ENCODE measurements at places on chromosomes 16 and 17.

DNA sequence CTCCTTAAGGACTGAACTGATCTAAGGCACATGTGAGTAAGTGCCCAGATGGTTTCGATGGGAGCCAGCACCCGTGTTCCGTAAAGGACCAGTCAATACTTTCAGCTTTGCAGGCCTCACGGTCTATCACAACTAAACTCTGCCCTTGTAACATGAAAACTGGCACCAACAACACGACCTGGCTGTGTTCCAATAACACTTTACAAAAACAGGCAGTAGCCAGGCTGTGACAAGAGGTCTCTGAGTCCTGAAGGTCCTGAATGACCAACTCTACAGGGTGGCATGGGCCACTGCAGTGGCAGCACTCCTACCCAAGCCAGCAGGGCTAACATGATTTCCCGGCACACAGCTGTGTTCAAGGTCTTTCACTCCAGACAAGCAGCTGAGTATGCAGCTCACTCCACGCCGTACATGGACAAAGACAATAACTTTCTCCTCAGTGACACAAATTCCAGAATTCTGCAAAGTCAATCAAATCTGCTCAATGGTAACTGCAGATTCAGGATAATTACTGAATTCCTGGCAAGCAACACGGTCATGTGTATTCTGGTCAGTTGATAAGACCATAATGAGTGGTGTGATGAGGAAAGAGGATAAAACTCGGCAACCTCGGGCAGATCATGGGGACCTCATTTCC, 15.3 kb downstream of the NPLOC4 start:
- DNase-seq, result no peak

DNA sequence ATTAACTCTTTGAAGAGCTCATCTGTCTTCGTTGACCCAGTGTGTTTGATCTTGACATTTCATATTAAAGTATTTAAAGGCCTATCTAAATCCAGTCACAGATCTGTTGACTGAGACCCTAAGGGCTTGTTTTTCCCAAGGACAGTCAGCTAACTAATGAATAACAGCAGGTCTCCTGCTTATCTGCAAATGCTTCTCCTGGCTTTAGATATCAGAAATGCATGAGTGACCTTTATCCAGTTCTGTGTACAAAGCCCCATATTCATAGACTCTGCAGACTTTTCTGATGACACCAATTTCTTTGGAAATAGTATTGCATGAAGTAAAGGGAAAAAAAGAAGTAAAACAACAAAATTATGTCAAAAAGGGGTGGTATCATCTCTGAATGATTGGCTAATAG, 70.3 kb downstream of the YPEL2 start:
- DNase-seq, result no peak

GRCh38 chr16:4410335-4411075, 5.9 kb downstream of the CORO7 start:
- peak; percentile 72 for DNase-seq

DNA sequence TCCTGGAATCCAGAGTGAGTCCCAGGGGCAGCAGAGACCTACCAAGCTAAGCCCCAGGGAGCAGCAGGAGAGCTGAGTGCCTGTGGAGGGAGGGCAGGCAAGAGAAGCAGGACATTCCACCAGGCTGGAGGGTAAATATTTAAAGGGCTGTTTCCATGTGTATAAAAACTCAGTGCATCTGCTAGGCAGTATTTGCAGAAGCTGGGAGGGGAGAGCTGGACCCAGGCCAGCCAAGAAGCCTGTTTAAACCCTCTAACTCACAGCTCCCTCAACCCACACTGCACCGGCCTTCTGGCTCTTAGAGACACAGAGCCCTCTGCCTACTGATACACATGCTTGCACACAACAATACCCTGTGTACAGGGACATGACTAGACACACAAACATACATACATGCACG, 22.5 kb upstream of the TMEM132E start:
- no peak for DNase-seq

DNA sequence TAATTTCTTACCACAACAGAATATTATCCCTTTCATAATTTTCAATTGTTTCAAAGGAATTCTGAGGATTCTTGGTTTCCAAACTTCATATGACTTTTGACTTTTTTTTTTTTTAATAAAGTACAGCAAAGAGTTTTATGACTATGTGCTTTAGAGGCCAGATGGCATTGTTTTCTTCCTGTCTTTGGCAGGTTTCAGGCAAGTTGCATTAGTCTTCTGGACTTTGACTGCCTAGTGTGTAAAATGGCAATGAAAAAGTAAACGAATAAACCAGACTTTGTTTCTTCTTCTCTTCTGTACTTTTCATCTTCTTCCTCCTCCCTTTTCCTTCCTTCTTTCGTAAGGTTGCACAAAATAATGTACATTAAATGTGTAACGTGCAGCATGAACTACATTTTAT, 172.6 kb upstream of the RBFOX1 start:
- DNase-seq, result no peak

- DNase-seq, result no peak
Observed at GRCh38 chr17:2724784-2725164, 13.2 kb upstream of the CLUH start.

DNA sequence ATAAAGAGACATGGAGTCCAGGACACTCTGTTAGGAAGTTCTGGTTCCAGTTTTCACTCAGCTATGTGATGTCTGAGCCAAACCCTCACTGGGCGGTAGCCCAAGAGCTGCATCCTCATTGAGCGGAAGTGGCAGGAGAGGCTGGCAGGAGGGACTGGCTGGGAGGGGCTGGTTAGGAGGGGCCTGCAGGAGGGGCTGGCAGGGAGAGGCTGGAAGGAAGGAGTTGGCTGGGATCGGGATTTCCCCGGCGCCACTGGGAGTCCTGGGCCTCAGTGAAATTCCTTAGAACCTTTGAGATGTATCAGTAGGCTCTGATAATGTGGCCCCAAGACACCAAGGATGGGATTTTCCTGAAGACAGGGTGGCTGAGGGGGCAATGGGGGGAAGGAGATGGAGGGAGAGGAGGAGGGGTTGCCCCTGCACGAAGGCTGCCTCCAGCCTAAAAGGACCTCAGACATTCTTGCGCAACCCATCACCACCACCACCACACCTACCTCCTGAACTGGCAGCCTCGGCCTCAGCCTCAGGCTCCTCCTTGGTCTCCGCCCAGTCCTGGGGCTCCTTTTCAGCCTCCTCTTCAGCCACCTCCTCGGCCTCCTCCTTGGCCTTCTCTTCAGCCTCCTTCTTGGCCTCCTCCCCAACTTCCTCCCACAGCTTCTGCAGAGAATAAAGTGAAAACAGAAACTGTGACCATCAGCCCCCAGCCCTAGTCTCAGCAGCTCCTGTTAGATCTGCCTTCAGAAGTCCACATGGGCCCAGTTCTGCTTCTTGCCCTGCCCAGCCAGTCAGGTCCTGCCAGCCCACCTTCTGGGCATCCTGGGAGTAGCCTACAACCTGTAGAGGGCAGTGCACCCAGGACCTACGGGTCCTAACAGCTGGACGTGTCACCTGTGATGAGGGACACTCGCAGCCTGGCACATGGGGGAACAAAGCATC, 31.7 kb downstream of the CNGB1 start:
- DNase-seq, result no peak

DNA sequence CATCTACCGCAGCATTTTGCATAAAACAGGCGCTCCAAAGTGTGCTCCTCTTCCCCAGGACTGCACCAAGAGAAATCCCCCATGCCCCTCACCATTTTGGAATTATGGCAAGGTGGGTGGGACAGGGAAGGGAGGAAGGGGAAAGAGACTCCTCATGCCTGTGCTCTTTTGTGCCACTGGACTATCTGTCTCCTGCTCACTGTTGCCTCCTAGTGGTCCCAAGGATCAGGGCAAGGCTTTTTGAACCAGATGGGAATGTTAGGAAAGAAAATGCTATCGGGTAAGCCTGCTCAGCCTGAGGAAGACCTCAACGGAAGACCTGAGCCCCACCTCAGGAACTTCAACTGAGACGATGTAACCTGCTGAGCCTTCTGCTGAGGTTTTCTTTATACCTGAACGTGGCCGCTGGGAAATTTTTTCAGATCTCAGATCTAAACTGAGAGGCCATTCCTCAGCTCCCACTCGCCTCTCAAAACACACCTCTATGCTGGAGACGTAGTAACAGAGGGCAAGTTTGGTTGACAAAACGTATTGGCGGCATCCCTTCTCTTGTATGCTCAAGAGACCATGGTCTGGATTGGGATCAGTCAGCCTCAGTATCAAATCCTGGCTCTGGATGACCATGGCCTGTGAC, 58.3 kb downstream of the SPACA3 start:
- DNase-seq, result no peak

DNA sequence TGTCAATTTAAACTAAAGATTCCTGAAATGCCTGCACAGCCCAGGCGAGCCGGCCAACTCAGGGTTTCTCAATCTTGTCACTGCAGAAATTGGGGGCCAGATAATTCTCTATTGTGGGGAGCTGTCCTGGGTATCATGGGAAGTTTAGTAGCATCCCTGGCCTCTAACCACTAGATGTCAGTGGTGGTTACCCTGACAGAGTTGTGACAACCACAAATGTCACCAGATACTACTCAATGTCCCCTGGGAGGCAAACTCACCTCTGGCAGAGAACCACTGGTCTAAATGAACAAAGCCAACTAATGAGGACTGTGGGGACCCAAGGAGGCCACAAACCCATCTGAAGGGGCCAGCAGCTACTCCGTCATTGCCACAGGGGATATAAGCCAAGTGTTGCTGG, 90.9 kb downstream of the MYH11 start:
- peak; percentile 4 for DNase-seq

GRCh38 chr17:31527606-31528005, 136.1 kb downstream of the RAB11FIP4 start:
- DNase-seq, result no peak

GRCh38 chr17:58617563-58617962, 74.3 kb downstream of the TEX14 start:
- DNase-seq, result no peak

DNA sequence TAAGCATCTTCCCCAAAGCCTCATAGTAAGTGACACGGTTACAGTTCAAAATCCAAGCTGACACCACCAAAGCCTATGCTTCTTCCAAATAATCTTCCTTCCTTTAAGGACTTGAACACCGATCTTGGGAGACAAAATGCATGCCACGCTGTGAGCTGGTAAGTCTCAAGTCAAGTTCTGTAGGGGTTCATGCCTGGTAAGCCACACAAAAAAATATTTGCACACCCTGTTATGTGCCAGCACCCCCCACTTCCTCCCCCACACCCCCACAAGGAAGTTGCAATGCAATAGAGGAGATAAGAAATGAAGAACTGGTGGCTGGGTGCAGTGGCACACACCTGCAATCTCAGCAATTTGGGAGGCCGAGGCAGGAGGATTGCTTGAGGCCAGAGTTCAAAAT, 5.6 kb downstream of the NOG start:
- no peak for DNase-seq

DNA sequence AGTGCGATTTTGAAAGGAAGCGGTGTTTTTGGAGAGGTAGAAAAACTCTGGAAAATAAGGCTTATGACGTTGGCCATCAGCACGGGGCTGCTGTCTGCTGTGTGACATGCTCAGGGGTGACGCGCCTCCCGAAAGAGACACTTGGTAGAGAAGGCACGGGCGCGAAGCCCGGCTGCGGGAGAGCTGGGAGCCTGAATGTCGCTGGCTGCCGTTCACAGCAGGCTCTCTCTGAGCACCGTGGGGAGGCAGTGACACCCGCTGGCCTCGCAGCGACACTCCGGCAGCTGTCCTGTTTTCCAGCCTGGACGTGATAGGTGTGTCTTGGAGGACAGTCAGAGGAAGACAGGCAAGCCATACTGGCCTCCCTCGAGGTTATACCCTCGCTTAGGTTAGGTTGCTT, 759.1 kb upstream of the RBFOX1 start:
- DNase-seq, result peak; percentile 13

DNA sequence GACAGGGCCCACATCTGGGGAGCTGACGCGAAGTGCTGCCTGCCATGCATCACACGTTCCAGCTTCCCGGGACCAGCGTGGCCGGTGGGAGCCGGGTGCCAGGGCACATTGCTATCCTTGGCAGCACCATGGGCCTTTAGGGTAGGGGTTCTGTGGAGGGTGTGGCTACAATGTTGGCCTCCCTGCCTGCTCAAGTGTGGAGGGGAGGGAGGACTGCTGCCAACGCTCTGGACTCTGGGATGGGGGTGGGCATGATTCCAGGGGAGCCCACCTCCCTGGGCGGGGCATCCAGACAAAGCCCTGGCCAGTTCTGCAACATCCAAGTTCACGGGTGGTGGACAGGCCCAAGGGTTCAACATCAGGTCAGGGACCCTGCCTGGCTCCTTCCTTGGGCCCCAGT, 13.9 kb downstream of the GRB7 start:
- no peak for DNase-seq

GRCh38 chr16:266258-267164, 9.2 kb downstream of the RGS11 start:
- DNase-seq, result no peak

GRCh38 chr17:66692421-66692690, 142.6 kb upstream of the CACNG5 start:
- DNase-seq, result no peak

DNA sequence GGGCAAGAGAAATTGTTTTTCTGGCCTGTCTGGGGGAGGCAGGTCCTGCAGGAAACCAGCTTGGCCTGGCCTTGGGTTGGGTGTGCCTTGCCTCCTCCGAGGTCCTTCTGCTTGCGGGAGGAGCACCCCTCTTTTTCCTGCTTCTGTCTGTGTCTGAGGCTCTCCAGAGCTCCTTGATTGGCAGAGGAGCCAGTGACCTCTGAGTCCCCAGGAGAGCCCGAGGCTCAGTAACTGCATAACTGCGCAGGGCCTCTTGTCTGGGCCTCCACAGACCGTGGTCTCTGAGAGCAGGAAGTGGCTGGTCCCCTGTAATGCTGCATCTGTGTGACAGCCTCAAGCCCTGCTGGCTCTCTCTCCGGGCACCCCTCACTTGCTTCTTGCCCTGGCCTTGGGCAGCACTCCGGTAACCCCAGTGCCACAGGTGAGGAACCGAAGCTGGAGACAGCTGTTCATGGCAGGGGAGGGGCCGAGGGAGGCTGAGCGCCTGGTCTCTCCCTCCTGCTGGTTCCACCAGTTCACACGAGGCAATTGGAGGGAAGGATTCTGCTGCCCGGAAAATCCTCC, 1.6 kb downstream of the CAPN15 start:
- DNase-seq, result no peak

- DNase-seq, result no peak
Observed at GRCh38 chr17:32820440-32820839, 56.5 kb downstream of the MYO1D start.

- no peak for DNase-seq
Observed at GRCh38 chr17:35129154-35129972, 7.9 kb downstream of the FNDC8 start.

DNA sequence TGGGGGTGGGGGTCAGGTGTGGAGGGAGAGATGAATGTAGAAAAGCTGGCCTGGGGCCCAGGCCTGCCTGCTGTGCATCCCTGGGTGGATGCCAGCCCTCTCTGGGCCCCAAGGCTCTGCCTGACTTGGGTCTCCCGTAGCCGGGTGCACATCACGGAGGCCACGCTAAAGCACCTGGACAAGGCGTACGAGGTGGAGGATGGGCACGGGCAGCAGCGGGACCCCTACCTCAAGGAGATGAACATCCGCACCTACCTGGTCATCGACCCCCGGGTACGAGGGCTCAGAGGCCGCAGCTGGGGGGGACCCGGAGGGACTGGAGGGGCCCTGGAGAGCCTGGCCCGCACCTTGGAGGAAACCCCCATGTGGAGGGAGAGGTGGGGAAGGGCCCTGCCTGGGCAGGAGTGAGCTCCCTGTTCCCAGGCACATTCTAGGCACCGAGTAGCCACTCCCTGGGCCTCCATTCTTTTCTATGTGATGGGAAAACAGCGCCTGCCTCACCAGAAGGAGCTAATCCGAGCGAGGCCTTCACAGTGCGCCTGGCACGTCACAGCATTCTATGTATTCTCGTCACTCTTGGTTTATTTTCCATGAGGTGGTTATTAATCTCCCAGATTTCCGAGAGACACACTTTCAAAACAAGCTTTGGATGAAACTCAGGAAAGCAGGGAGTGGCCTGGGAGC, 34.7 kb downstream of the ADCY7 start:
- no peak for DNase-seq

All from nucleus accumbens (tissue), 56 donors.